Activated naive CD8-positive, alpha-beta T cell treated with anti-CD3 and anti-CD28 coated beads, Interleukin-2, amount 50 U/mL, for 24 hours (primary cell): ENCODE measurements at places on chromosomes 6 and 20.

GRCh38 chr6:111685058-111685457, 79.4 kb upstream of the TRAF3IP2 start:
- no peaks in the 10 kb centered on the region for H3K27me3 ChIP-seq
- no peak overlapping the region for H3K4me3 ChIP-seq
- peak overlapping the region; percentile 59 for H3K27ac ChIP-seq

- peaks cover 56% of the 10 kb centered on the region for H3K4me1 ChIP-seq
- no peak overlapping the region for H3K4me3 ChIP-seq
- no peak for DNase-seq
- H3K27me3 ChIP-seq = no peaks in the 10 kb centered on the region
- H3K27ac ChIP-seq = no peak overlapping the region
Observed at GRCh38 chr6:259316-259715, 33.0 kb upstream of the DUSP22 start.

DNA sequence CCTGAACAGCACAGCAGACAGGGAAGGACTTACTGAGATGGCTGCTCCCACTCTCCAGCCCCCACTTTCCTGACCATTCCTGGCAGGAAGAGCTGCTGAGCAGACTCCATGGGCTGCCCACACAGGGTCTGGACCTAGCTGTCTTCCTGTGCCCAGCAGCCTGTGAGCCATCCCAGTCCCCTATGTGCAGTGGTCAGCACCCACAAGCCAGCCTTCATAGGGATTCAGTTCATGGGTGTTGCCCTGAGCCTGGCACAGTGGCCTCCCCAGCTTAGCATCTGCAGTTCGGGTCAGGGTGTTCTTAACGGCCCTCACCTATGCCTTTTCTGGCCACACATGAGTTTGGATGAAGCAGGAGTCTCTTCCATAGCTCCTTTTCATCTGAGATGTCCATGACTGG, 32.0 kb downstream of the UBD start:
- H3K27me3 ChIP-seq = peaks cover 26% of the 10 kb centered on the region
- no peak overlapping the region for H3K27ac ChIP-seq
- DNase-seq = no peak

DNA sequence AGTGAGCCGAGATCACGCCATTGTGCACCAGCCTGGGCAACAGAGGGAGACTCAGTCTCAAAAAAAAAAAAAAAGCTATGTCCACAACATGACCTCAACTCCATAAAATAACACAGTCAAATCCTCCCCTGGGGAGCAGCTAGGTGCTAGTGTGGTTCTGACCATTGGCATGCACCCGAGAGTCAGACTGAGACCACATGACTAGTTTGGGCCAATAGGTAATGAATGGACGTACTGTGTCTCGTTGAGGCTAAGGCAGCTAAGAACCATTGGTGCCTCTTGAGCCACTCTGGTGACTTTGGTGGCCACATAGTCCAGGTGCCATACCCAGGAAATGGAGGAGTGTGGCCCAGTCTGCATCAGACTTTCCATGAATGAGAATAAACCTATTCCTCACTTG, 40.3 kb downstream of the ATP9A start:
- DNase-seq = no peak
- peaks cover 11% of the 10 kb centered on the region for H3K4me1 ChIP-seq
- H3K27me3 ChIP-seq = peaks cover 6% of the 10 kb centered on the region
- H3K4me3 ChIP-seq = no peak overlapping the region

GRCh38 chr20:63539441-63540370, 2.5 kb upstream of the PTK6 start:
- H3K4me3 ChIP-seq = no peak overlapping the region
- H3K27me3 ChIP-seq = peaks cover 2% of the 10 kb centered on the region
- no peak for DNase-seq
- H3K27ac ChIP-seq = no peak overlapping the region
- H3K36me3 ChIP-seq = no peaks in the 10 kb centered on the region
- H3K4me1 ChIP-seq = peaks cover 10% of the 10 kb centered on the region

DNA sequence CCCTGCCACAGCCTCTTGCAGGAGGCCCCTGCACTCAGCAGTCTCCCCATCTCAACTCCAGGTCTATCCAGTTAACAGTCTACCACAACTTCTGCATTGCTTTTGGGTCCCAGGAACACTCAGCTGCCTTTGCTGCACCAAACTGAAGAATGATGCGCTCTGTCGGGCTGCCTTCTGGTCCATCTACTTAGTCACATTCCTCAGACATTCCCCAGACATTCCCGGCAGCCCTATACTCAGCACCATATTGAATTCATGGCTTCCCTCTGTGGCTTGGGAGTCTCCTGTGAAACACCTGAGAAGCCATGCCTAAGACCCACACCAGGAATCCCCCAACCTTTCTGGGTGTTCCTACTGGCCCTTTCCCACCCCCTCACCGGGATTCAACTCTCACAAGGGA, 99.6 kb upstream of the COL21A1 start:
- no peak overlapping the region for H3K27ac ChIP-seq
- H3K36me3 ChIP-seq = no peaks in the 10 kb centered on the region
- peaks cover 9% of the 10 kb centered on the region for H3K27me3 ChIP-seq
- DNase-seq = no peak
- H3K4me3 ChIP-seq = no peak overlapping the region

DNA sequence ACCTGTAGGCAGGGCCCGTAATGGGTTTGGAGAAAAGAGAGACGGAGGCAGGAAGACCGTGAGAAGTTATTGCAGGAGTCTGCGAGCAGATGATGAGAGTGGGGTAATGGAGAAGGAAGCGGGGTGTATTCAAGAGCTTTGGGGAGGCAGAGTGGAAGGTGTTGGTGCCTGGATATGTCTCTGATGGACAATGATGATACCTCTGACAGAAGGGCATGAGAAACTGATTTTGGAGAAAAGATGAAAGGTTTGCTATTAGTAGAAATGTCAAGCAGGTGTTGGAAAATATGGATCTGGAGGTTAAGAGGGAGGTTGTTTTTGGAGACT, 69.4 kb downstream of the CDC5L start:
- no peak overlapping the region for H3K4me3 ChIP-seq
- DNase-seq = no peak
- H3K4me1 ChIP-seq = peaks cover 6% of the 10 kb centered on the region
- H3K36me3 ChIP-seq = peaks cover 8% of the 10 kb centered on the region
- no peak overlapping the region for H3K27ac ChIP-seq

GRCh38 chr6:144310765-144311164, 25.6 kb downstream of the UTRN start:
- peaks cover 3% of the 10 kb centered on the region for H3K27me3 ChIP-seq
- peaks cover 23% of the 10 kb centered on the region for H3K4me1 ChIP-seq
- DNase-seq = peak; percentile 16
- H3K27ac ChIP-seq = peak overlapping the region; percentile 38

- H3K27me3 ChIP-seq = peaks cover 38% of the 10 kb centered on the region
- no peaks in the 10 kb centered on the region for H3K4me1 ChIP-seq
- H3K27ac ChIP-seq = no peak overlapping the region
- DNase-seq = no peak
- H3K4me3 ChIP-seq = no peak overlapping the region
Observed at GRCh38 chr6:87875781-87876180, 171.9 kb upstream of the SPACA1 start.

GRCh38 chr6:40355532-40355931, 231.6 kb downstream of the LRFN2 start:
- no peak for DNase-seq
- no peaks in the 10 kb centered on the region for H3K36me3 ChIP-seq
- peaks cover 4% of the 10 kb centered on the region for H3K4me1 ChIP-seq
- H3K4me3 ChIP-seq = no peak overlapping the region

- no peaks in the 10 kb centered on the region for H3K27me3 ChIP-seq
- no peak overlapping the region for H3K27ac ChIP-seq
- no peak overlapping the region for H3K4me3 ChIP-seq
- no peaks in the 10 kb centered on the region for H3K36me3 ChIP-seq
Observed at GRCh38 chr6:101980924-101981323, 587.4 kb downstream of the GRIK2 start.

DNA sequence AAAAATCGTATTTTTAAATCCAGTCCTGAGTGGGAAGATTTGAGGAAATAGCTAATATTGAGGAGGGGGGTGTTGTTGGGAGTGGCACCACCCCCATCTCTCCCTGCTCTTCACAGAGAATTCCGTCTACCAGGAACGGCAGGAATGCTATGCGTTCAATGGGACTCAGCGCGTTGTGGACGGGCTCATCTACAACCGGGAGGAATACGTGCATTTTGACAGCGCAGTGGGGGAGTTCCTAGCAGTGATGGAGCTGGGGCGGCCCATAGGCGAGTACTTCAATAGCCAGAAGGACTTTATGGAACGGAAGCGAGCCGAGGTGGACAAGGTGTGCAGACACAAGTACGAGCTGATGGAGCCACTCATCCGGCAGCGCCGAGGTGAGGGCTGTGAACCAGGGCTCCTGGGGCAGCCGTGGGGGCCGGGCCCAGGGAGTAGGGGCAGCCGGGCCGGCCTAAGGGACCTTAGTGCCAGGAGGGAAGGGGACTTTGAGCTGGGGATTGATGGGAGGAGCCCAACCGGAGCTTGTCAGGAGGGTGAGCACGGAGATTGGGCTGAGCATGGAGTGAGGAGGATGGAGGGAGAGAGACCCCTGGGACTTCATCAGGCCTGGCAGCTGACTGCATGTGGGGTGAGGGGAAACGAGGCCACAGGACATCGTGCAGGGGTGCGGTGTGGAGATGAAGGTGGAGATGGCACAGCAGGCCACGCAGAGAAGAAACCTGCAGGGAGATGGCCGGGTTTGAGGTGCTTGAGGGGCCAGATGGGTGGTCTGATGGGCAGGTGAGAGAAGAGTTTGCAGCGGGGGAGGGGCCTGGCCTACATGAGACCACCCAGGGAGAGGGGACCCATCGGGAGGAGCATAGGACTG, 41.3 kb downstream of the HLA-DPB1 start:
- H3K4me1 ChIP-seq = peaks cover 34% of the 10 kb centered on the region
- no peaks in the 10 kb centered on the region for H3K36me3 ChIP-seq
- no peak overlapping the region for H3K27ac ChIP-seq
- H3K4me3 ChIP-seq = peak overlapping the region; percentile 28
- no peak for DNase-seq
- H3K27me3 ChIP-seq = peaks cover 47% of the 10 kb centered on the region

- no peaks in the 10 kb centered on the region for H3K27me3 ChIP-seq
- H3K4me1 ChIP-seq = no peaks in the 10 kb centered on the region
- no peak overlapping the region for H3K4me3 ChIP-seq
- no peak for DNase-seq
- H3K27ac ChIP-seq = no peak overlapping the region
- H3K36me3 ChIP-seq = no peaks in the 10 kb centered on the region
Observed at GRCh38 chr6:112680091-112680490, 333.0 kb downstream of the RFPL4B start.

GRCh38 chr6:88166493-88167351, 575 bp upstream of the CNR1 start:
- H3K4me1 ChIP-seq = peaks cover 15% of the 10 kb centered on the region
- DNase-seq = peak; percentile 7
- H3K27me3 ChIP-seq = peaks cover 73% of the 10 kb centered on the region

DNA sequence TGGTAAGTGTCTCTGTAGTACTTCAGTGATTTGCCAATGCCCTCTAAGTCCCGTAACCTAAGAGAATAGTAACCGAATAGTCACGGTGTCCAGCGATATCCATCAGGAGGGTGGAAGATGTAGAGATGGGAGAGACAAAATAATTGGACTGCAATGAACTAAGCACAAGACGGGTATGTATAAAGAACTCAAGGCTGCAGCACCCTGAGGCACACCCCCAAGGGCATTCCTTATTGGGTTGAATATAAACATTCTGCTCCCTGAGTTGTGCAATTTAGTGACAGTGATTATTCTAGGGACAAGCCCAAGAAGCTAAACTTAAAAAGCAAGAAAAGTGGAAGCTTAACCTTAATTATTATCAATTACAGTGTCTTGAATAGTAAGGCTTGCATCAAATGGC, 14.6 kb downstream of the DST start:
- no peaks in the 10 kb centered on the region for H3K4me1 ChIP-seq
- H3K27ac ChIP-seq = no peak overlapping the region
- no peak for DNase-seq
- H3K36me3 ChIP-seq = no peaks in the 10 kb centered on the region
- H3K4me3 ChIP-seq = no peak overlapping the region
- peaks cover 3% of the 10 kb centered on the region for H3K27me3 ChIP-seq

DNA sequence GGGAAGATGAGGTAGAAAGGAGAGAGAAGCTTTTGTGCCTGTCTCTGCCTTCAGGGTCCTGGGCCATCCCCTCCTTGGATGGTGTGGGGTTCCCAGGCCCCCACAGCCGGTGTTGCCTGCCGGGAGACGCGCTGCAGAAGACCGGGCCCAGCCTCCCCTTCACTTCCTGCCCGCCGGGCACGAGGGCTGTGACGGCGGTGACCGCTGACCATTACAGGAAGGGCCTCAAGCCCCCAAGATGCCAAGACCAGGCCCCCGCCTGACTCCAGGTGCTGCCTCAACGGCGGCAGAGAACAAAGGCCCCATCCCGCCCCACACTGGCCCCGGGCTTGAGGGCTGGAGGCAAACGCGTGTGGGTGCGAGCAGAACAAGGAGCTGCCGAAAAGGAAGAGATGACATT, 38.2 kb downstream of the ZBTB46 start:
- no peaks in the 10 kb centered on the region for H3K36me3 ChIP-seq
- peaks cover 2% of the 10 kb centered on the region for H3K4me1 ChIP-seq
- H3K27ac ChIP-seq = no peak overlapping the region
- H3K4me3 ChIP-seq = no peak overlapping the region

DNA sequence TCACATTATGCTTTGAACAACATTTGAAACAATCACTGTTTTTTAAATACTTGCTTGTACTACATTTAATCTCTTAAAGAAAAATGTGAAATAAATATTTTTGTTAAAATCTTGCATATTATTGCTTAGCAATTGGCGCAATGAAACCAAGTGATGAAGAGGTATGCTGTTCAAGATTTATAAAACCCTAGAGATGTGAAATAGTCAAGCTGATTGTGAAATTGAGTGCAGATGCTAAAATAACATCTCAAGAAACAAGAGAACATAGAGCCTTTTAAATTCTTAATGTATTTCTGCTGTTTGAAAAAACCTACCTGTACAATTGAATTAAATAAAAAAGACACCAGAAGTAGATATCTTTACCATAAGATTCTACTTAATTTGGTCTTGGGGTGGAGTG, 179.2 kb upstream of the MCHR2 start:
- H3K36me3 ChIP-seq = no peaks in the 10 kb centered on the region
- H3K4me3 ChIP-seq = no peak overlapping the region
- H3K27ac ChIP-seq = no peak overlapping the region
- H3K4me1 ChIP-seq = no peaks in the 10 kb centered on the region
- no peak for DNase-seq
- H3K27me3 ChIP-seq = peaks cover 2% of the 10 kb centered on the region

GRCh38 chr20:53981752-53982437, 88.5 kb downstream of the BCAS1 start:
- H3K36me3 ChIP-seq = no peaks in the 10 kb centered on the region
- H3K4me3 ChIP-seq = no peak overlapping the region
- H3K27ac ChIP-seq = no peak overlapping the region
- peaks cover 10% of the 10 kb centered on the region for H3K4me1 ChIP-seq
- peaks cover 22% of the 10 kb centered on the region for H3K27me3 ChIP-seq

GRCh38 chr6:7132398-7133035, 24.8 kb downstream of the RREB1 start:
- H3K4me1 ChIP-seq = peaks cover 95% of the 10 kb centered on the region
- DNase-seq = no peak
- peaks cover 19% of the 10 kb centered on the region for H3K36me3 ChIP-seq
- no peaks in the 10 kb centered on the region for H3K27me3 ChIP-seq
- H3K27ac ChIP-seq = peak overlapping the region; percentile 50
- no peak overlapping the region for H3K4me3 ChIP-seq

- DNase-seq = no peak
- peak overlapping the region; percentile 99 for H3K27ac ChIP-seq
- peaks cover 8% of the 10 kb centered on the region for H3K36me3 ChIP-seq
- H3K27me3 ChIP-seq = no peaks in the 10 kb centered on the region
Observed at GRCh38 chr6:26170951-26171841, 84.0 kb downstream of the HFE start.
